ENCODE measurements at places on chromosomes 1 and 21.
A peak's percentile ranks its signal among the peaks of the same experiment; 100 is the strongest.

DNA sequence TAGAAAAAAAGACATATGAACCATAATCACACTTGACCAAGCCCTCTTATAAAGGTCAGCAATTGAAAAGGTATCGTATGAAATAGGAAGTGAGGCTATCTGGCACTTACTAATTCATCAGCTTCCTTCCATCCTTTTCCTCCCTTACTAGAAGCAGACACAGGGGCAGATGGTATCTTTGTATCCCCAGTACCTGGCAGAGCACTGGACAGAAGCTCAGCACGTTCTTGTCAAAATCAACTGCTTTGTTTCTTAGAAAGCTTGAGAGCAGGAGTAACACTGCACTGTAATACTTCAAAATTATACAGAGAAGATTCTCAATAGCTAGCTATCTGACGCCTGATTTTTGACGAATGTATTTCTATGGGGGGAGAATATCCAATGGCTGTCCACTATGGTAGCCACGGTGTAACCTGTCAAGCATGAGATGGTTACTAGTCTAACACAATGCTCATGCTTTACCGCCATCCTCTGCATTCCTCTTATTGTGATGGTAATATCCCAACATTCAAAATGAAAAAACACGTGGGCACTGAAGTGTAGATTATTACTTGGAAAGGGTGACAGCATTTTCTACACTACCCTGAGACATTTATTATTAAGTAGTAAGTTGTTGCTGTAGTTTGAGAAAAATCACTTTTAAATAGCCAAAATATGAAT lies 175.6 kb downstream of the SIPA1L2 start:
- DNase-seq: no peak

GRCh38 chr1:87513966-87514660 lies 185.4 kb downstream of the LMO4 start:
- DNase-seq: no peak

GRCh38 chr1:212982430-212983152 lies 32.2 kb downstream of the VASH2 start:
- no peak for DNase-seq

- DNase-seq: no peak
These were observed 288.2 kb upstream of the VAMP3 start for GRCh38 chr1:7482772-7483495.

DNA sequence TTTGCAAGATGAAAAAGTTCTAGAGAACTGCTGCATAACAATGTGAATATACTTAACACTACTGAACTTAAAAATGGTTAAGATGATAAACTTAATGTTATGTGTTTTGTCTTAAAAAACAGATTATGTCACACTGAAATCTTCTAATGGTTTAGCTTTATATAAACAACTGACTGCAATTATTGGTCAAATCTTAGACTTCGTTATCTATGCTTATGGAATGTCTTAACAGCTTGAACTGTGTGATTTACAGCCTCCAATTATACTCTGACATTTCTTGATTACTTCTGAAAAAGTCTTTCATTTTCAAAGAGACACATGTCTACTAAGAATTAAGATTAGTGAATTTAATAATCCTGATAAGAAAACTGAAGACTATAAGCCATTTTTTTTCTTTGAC lies 71.1 kb downstream of the ZSWIM5 start:
- no peak for DNase-seq

DNA sequence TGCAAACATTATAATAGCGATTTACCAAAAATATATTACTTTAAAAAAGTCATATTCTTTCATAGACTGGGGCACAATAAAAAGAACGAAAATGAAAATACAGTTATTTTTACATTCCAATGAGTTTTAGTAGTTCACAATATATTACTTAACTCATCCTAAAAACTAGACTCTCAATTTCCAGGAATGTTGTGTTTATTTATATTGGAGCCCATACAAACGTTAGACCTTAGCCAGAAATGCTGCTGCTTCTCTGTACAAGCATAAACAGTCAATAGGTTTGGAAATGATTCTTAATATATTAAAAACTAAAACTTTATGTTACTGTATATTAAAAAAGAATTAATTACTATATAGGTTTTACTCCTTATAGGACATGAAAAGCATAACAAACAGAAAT lies 302.3 kb downstream of the BRINP3 start:
- DNase-seq: no peak

DNA sequence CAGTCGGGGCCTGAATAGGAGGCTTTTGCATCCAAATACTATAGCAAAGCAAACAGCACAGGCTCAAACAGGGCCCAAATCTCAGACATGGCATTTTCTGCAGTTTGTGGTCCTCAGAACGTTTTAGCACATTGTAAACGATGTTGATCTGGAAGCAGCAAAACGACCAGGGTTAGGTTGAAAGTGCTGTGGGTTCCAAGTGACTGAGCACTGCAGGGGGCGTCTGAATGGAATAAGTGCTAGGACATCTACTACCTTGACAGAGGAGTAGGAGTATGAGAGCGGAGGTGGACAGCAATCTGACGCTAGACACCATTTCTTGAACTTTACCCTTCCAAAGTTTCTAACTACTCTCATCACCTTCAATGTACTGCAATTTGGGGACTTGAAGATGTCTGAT lies 214.9 kb downstream of the BARHL2 start:
- DNase-seq: no peak

DNA sequence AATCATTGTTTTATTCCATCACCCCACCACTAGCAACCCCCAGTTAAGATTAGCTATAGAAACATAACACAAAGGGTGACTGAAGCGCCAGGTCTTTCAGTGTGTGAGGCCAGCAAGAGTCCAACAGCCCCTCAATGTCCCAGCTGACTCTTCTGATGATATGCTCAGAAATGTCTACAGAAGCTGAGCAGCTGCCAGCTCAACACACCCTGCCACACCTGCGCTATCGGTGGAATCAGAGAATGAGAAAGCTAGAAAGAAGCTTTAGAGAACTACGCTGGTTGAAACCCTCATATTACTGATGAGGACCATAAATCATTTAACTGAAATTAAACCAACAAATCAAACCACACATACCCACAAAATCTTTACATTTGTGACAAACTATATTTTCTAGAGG lies 116.2 kb downstream of the SLC45A1 start:
- no peak for DNase-seq

- DNase-seq: no peak
These were observed 126.9 kb downstream of the RNF220 start for GRCh38 chr1:44531785-44532566.

- DNase-seq: no peak
These were observed 62.8 kb upstream of the LAX1 start for GRCh38 chr1:203702130-203702577.

DNA sequence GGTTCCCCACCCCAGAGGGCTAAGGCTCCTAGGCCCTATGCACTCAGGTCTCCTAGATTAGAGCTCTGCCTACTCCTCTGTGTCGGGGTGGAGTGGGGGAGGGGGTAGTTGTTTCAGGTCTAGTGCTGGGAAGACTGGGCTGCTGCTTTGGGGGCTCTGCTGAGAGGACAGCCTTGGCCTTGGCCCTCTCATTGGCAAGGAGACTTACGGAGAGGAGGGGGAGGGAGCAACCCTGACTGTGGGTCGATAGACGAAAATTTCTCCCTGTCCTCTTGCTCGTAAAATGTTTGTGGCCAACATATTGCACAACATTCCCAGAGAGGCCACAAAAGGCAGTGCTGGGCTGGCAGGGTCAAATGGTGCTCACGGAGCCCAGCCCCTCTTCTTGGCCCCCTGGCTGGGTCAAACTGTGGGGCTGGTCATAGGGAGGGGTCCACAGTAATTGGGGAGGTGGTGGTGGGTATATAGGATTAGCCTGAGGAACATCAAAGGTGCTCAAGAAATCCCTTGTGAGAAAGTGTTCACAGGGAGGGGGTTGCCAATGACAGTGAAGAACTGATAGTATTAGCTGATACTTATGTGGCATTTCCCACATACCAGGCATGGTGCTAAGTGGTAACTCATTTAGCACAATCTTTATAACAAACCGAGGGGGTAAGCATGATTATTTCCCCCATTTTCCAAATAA lies 8.5 kb upstream of the DMBX1 start:
- DNase-seq: no peak

- no peak for DNase-seq
These were observed 44.1 kb downstream of the XCL2 start for GRCh38 chr1:168499688-168500049.

DNA sequence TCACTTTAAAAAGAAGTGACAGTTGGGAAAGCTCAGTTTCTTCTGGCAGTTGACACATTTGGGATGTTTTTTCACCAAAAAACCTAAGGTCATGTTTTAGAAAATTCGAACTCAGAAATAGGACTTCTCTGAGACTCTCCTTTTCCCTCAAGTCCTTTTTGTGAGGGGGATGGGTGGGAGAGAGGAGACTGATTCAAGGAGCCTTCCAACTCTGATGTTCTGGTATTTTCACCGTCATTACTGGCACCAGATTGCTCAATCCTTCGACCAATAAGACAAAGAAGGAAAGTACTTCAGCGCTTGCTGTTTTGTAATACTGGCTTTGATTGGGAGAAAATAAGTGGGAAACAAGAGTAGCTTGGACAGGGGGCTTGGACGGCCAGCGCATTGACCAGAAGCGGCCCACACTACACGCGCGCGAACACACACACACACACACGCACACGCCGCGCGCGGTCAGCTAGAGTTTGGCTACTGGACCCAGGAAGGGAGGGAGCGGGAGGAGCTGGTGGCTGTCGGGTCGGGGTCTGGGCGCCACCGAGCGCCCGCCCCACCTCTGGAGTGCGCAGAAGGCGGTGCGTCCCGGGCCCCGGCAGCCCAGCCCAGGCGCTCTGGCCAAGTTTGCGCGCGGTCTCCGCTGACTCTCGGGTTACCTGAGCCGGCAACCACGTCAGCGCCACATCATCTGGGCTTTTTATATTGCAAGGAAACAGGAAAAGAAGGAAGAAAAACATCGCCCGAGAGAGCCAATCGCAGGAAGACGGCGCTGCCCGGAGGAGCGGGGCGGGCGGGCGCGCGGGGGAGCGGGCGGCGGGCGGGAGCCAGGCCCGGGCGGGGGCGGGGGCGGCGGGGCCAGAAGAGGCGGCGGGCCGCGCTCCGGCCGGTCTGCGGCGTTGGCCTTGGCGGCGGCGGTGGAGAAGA lies at the start of gene KCNK1:
KCNK1 (plus strand) TSS at position 855 of the 921 bp plus-strand sequence; CDS start at position 921, 66 bp downstream.
- peak; percentile 86 for DNase-seq

DNA sequence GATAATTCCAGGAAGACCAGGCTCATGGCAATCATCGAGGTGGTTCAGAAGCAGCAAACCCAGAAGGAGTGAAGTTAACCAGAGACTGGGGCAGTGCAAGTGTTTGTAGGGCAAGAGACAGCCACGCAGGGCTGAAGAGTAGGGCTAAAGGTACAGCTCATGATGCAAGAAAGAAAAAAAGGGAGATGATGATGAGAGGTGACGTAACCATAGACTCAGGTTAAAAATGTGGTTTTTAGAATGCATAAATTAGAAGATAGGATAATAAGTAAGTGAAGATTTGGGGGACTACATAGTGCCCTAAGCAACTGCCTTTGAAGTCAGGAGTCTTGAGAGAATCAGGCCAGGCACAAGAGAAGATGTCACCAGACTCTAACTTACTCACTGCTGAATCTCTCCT lies 333 bp downstream of the LCE7A start:
- DNase-seq: no peak

GRCh38 chr21:44263221-44263760 lies 1.6 kb upstream of the DNMT3L start:
- no peak for DNase-seq

DNA sequence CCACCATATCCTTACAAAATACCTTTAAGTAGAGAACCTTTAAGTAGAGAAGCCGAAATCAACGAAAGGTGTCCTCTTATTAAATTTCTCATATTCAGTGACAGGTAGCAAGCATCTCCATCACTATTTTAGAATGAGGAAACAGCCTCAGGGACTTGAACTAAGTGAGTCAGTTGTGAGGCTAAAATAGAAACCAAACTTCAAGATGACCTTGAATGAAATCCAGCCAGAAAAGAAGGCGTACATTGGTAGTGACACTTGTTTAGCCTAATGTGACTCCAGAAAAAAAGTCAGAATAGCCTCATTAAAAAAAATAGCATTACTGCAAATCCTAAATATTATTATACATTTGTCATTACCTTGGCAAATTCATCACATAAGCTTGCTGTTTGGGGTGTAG lies 20.1 kb downstream of the RGS8 start:
- no peak for DNase-seq

DNA sequence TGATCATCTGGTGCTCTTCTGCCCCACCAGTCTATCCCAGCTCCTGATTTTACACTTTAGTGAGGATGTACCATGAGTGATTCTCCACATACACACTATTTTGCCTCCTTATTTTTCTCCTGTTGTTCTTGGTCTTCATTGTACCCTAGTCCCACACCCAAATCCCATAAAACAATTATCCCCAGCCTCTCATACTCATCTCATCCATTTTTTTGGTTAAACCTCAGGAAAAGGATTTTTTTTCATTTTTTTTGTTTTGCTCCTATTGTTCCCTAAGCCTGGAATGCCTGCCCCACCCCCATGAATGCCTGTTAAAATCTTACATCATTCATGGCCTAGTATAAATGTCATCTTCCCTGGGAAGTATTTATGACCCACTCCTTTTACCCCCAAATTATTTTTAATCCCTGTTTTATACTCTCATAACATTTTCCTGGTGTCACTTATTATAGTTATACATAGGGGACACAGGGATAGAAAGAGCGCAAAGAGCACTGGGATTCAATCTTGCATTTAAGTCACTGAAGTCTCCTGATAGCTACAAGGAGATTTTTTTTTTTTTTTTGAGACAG lies 4.9 kb upstream of the LINGO4 start:
- no peak for DNase-seq

- DNase-seq: peak; percentile 80
These were observed 41.6 kb upstream of the AGL start for GRCh38 chr1:99808391-99809115.

DNA sequence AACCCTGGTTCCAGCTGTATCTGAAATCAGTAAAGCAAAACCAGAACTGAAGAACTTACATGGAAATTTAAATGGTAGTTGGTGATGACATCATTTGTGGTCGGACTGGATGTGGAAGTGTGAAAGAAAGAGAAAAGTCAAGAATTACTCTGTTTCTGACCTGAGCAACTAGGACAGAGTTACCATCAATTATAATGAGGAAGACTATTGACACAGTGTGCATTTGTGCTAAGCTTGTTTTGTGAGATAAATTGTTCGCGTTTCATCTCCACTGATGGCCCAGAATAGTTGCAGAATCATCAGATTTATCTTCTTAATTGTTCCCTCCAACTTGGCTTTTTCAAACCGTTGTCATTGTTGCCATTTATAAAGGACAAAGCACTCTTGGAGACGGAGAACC lies 410.6 kb upstream of the DEPDC1 start:
- no peak for DNase-seq

GRCh38 chr21:32309906-32310460 lies 11.3 kb downstream of the MRAP start:
- DNase-seq: no peak

- DNase-seq: no peak
These were observed 3.8 kb downstream of the PBXIP1 start for GRCh38 chr1:154951901-154952657.

DNA sequence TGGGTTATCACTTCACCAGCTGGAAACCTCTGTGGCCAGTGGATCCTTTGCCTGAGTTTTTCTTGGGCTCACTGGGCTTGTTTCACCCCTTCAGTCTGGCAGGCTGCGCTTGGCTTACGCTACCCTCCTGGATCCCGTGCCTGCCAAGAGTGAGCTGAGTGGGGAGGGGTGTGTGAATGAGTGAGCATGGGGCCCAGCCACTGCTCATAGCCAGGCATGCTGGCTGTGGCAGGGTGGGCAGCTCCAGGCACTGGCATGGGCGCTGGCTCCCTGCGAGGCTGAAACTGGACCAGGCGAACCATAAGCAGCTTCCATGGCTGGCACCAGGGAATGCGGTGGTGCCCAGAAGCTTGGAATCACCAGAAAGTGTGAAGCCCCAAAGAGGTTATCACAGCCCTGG lies 19.8 kb upstream of the GBP3 start:
- no peak for DNase-seq

All from stromal cell of bone marrow (primary cell).